CD8-positive, alpha-beta memory T cell (primary cell): ENCODE measurements at places on chromosomes 5 and 9. TPM values are rescaled to one million over a fixed set of nuclear protein-coding genes. Genes with fewer than 3 reads are reported as not detected.

The PNPLA7 gene
- total RNA-seq: 2.0 TPM

The SAP30L gene
- 35.1 TPM for total RNA-seq

The HTR4 gene
- not detected for total RNA-seq

The DAB2 gene
- total RNA-seq: 2.7 TPM

The OGN gene
- not detected for total RNA-seq

The SLC25A2 gene
- total RNA-seq: 0.35 TPM

The CER1 gene
- total RNA-seq: not detected

The ADAMTS2 gene
- total RNA-seq: not detected

The ADCY2 gene
- not detected for total RNA-seq

The MARCHF11 gene
- total RNA-seq: not detected

The CAMK2A gene
- total RNA-seq: not detected

The LYSMD3 gene
- 17.0 TPM for total RNA-seq

The C9 gene
- total RNA-seq: not detected

The FBN2 gene
- 0.20 TPM for total RNA-seq

DNA sequence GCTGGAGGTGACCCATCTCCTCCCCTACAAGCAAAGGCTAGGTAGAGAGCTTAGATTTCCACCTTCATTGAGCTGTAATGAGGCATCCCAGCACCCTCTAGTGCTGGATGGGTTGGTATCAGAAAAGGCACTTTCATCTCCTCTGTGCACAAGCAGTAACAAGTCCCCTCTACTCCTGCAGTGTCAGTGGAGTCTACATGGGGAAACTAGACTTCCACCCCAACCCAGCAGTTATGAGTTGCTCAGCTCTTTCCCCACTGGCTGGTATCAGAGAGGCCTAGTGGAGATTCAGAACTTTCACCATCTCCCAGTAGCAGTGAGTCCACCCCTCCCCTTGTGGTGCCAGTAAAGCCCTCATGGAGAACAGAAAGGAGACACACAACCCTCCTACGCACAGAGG is 17.9 kb downstream of the FCN1 start:
- no peak for DNase-seq

GRCh38 chr5:180910182-180910581 is 11.2 kb downstream of the BTNL8 start:
- no peak for DNase-seq

DNA sequence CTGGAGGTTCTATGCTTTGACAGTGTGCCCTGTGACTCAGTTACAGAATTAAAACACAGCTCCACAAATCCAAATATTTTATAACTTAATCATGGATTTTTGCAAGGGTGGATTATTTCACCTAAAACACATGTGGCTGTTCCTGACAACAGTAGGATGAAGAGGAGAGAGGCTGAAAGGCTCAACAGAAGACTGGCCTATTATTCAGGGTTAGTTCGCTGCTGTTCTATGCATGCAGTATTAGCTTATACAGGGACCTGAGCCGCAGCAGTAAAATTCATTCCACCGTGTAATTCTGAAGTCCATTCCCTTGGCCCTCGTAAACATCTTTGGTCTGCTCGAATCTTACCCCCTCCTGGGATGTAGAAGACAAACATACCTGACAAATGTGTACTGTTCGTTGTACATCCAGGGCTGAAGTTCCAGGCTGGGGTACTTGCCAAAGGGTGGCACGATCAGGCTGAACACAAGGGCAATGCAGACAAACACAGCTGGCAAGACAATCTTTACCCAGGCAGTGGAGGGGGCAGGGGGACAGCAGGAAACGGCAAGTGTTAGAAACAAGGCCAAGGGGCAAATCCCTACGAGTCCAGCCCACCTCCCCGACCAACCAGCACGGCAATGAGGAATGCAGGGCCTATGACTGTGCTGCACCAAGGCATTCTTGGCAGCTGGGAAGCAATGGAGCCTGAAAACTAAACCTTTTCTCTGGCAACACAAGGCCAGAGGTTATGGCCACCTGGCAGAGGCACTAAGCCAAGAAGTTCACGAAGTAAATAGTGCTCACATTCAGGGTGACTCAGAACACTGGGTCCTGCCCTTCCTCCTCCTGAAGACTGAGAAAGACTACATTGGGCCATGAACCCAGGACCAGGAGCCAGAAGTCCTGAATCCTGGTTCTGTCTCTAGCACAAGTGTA is 46.8 kb downstream of the NIPSNAP3B start:
- DNase-seq: no peak

GRCh38 chr5:45038366-45038987 is 229.7 kb downstream of the MRPS30 start:
- DNase-seq: no peak

- DNase-seq: no peak
These were observed 367.5 kb upstream of the PTGER4 start for GRCh38 chr5:40312205-40312604.

- no peak for DNase-seq
These were observed 19.6 kb upstream of the TMEM252 start for GRCh38 chr9:68560071-68560844.

DNA sequence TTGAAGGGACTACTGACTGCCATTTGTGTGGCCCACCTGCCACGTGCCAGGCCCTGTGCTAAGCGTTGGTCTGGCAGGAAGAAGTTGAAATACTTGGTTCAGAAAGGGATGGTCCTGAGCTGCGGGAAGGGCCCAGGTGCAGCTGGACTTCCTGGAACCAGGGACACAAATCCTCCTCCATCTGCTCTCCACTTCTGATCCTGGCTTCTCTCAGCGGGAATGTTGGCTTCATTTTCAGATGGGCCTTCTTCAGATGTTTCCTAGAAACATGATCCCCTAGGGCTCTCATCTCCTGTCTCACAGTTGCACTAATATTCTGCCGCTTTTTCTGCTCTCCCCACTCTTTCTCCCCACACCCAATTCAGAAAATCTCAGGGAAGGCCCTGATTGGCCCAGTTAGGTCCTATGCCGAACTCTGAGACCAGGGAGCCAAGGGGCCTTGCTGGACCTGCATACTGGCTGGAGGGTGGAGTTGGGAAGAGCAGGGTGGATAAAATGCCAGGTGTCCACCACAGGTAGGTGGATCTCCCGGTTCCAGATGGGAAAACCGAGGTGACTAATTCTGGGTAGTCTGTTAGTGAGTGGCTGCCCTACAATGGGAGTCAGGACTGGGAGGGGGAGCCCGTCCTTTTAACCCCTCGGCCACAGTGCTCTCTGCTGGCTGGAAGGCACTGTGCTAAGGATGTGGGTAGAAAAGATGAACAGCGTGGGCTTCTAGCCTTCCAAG is 19.4 kb downstream of the PSAT1 start:
- DNase-seq: no peak

GRCh38 chr9:75866273-75866871 is 24.1 kb upstream of the PCSK5 start:
- peak; percentile 39 for DNase-seq

GRCh38 chr9:107345327-107345726 is 62.2 kb downstream of the RAD23B start:
- no peak for DNase-seq

GRCh38 chr5:72067682-72068470 is 39.4 kb upstream of the MAP1B start:
- DNase-seq: no peak

- no peak for DNase-seq
These were observed 200.5 kb downstream of the HINT1 start for GRCh38 chr5:130964231-130965202.

GRCh38 chr9:87898151-87898550 is 15.5 kb downstream of the SPATA31E1 start:
- DNase-seq: no peak

- DNase-seq: no peak
These were observed 148.3 kb downstream of the DCP2 start for GRCh38 chr5:113124914-113125313.

GRCh38 chr5:96133341-96134079 is 171.9 kb upstream of the ELL2 start:
- no peak for DNase-seq

GRCh38 chr5:139017624-139018023 is 142.5 kb upstream of the LRRTM2 start:
- no peak for DNase-seq

DNA sequence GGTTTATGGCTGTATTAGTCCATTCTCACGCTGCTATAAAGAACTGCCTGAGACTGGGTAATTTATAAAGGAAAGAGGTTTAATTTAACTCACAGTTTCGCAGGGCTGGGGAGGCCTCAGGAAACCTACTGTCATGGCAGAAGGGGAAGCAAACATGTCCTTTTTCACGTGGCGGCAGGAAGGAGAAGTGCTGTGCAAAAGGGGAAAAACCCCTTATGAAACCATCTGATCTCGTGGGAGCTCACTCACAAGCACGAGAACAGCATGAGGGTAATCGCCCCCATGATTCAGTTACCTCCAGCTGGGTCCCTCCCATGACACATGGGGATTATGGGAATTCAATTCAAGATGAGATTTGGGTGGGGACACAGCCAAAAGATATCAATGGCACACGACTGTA is 13.9 kb downstream of the LRRC70 start:
- no peak for DNase-seq

GRCh38 chr5:131475541-131475941 is 159.5 kb downstream of the RAPGEF6 start:
- no peak for DNase-seq

DNA sequence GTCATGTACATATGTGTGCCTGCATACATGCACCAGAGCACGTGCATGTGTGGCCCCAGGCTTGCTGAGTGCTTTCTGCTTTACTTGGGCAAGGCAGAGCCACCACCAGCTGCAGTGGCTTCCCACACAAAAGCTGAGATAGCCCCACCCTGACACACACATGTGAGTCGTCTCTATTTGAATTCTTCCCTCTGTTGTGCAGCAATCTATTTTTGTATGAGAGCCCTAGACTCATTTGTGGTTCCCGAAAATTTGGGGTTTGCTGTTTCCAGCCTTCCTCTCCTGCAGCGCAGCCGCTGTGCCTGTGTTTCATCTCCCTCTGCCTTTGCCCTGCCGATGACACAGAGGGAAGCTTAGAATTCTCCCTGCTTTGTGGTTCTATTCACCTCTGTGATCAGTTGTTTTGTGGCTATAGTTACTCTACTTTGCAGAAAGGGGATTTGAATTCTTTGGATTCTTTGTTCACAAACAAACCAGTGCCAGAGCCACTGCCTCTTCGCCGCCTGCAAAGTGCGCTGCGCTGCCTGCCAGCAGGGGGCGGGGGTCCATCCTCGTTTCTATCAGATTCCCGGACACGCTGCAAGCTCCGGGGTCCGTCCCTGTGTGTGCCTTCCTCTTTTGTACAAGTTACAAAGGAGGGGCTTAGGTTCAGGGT is 95.8 kb upstream of the DAP start:
- DNase-seq: no peak

DNA sequence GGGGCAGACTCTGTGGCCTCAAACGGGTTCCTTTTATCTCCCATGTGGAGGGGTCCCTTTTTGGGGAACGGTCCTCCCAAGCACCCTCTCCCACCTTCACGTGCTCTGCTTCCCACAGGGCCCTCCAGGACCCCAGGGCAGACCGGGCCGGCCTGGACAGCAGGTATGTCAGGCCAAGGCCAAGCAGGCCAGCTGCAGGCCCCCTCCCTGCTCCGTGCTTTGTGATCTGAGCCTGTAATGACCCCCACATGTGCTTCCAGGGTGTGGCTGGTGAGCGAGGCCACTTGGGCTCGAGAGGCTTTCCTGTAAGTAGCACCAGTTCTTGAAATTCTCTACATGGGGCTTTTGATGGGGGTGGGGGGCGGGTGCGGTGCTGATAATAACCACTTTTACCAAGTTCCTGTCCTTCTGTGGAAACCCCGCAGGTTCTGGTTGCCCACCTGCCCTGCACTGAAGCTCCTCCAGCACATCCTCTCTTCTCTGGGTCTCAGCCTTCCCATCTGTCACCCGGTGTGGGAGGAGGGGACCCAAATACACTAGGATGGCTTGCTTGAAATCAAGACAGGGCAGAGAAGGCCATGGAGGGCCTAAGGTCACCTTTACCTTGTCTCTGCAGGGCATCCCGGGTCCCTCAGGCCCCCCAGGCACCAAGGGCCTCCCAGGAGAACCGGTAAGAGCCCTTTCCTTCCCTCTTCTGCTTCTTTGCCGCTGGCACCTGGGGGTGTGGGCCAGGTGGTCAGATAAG is 57.9 kb upstream of the ORM1 start:
- no peak for DNase-seq

- no peak for DNase-seq
These were observed 108.1 kb downstream of the JAKMIP2 start for GRCh38 chr5:147674411-147674810.

DNA sequence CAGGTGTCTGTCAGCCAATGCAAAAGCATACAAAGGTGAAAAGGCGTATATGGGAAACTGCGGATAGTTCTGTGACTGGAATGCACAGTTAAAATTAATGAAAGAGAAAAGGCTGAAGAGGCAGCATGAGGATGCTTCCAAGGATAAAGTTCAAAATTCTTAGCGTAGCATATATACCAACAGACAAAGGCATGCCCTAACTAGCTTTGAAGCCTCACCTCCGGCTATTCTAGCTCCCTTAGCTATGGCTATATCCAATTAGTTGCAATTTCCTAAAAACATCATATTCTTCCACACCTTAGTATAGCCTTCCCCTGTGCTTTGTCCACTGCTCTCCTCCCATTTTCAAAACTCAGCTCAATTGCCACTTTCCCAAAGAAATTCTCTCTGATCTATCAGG is 1.4 kb upstream of the DNAJA1 start:
- no peak for DNase-seq

DNA sequence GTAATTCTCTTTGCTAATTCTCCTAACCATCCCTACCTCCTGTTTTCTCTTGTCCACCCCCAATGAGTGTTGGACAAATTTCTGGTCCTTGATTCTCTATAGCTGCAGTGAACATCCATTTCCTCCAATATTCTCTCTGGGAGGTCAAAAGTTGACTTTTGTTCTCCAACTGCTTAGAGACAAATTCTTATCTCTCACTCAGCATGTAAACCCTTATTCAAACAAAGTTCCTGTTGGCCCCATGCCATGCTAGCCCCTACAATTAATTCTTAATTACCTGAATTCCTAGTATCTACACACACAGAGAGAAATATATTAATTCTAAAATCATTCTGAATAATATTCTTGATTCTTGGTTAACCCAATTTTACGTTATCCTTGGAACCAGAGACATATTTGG is 472.9 kb upstream of the ACTBL2 start:
- no peak for DNase-seq

- no peak for DNase-seq
These were observed 1.1 kb downstream of the FEM1C start for GRCh38 chr5:115543365-115544042.

GRCh38 chr5:52607227-52607824 is 180.4 kb upstream of the ITGA1 start:
- no peak for DNase-seq

GRCh38 chr9:136192289-136193126 is 12.4 kb downstream of the LHX3 start:
- DNase-seq: no peak

- DNase-seq: no peak
These were observed 61.3 kb downstream of the MEGF9 start for GRCh38 chr9:120652934-120653333.

DNA sequence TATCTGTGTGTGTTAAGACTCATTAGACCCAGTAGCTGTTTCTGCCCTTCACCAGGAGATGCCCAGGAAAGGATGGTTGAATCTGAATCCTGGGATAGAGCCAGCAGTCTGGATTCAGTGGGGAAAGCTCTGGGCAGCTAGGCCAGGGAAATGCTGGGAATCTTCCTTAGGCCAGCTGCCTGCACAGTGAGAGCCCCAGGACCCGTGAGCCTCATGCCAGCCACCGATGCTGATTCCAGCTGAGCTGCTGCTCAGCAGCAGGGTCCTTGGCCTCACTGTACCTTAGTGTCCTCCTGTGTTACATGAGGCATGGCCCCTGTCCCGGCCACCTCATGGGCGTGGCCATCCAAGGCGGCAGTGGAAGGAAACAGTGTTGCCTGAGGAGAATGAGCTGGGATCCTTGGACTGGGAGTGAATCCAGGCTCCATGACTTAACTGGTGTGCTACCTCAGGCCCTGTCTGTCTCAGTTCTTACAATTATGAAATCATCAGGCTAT is 87.1 kb downstream of the AMBP start:
- DNase-seq: no peak
